Suprapubic skin (tissue), 4 donors: ENCODE measurements at places on chromosomes 2 and 18. TPM values are rescaled to one million over a fixed set of nuclear protein-coding genes. Genes with fewer than 3 reads are reported as not detected.

GRCh38 chr2:120108049-120108448 lies 95.2 kb downstream of the EPB41L5 start:
- H3K4me3 ChIP-seq: no peak overlapping the region
- no peak for DNase-seq
- no peaks in the 10 kb centered on the region for H3K27me3 ChIP-seq

GRCh38 chr18:22033085-22033484 lies 136.3 kb upstream of the GATA6 start:
- H3K27me3 ChIP-seq: peaks cover 6% of the 10 kb centered on the region
- no peaks in the 10 kb centered on the region for H3K36me3 ChIP-seq
- H3K4me3 ChIP-seq: no peak overlapping the region
- H3K27ac ChIP-seq: no peak overlapping the region
- no peaks in the 10 kb centered on the region for H3K4me1 ChIP-seq

GRCh38 chr2:112275311-112275886 lies at the start of gene ZC3H6:
ZC3H6 (plus strand) TSS chr2:112275597; CDS start chr2:112275995, 398 bp downstream.
- H3K4me1 ChIP-seq: peaks cover 18% of the 10 kb centered on the region
- DNase-seq: peak; percentile 99
- H3K27ac ChIP-seq: peak within 1 kb of the TSS; percentile 100
- H3K27me3 ChIP-seq: no peaks in the 10 kb centered on the region

- H3K4me1 ChIP-seq: peaks cover 32% of the 10 kb centered on the region
- no peak overlapping the region for H3K4me3 ChIP-seq
- peak; percentile 52 for DNase-seq
These were observed 169.3 kb downstream of the HDAC4 start for GRCh38 chr2:239231231-239232194.

DNA sequence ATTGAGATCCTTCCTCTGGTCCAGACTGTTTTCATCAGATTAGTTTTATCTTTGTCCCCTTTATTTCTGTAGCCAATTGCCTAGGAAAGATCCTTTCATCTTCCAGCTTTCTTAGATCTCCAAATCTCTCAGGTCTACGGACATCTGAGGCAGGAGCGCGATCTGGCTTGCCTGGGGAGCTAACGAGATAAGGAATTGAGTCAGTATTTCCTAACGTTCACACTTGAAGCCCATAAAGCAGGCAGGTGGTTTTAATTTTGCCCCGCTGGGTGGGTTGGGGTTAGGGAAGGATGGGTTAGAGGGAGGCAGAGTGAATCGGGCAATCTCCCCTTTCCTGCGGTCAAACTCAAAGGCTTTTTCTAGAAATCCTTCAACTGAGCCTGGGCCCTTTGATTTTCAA lies 727 bp upstream of the TTLL4 start:
- no peak overlapping the region for H3K27ac ChIP-seq
- H3K4me1 ChIP-seq: peaks cover 18% of the 10 kb centered on the region
- peak overlapping the region; percentile 75 for H3K4me3 ChIP-seq
- no peaks in the 10 kb centered on the region for H3K27me3 ChIP-seq
- no peak for DNase-seq
- H3K36me3 ChIP-seq: no peaks in the 10 kb centered on the region

NT5DC4 gene
- total RNA-seq: 4.2 TPM
